NK-92 treated with Interleukin-12 subunit alpha and Interleukin-12 subunit beta, amount 100 ng/mL, for 24 hours (cell line): ENCODE measurements at places on chromosomes 2 and 18.

- no peak for DNase-seq
Observed at GRCh38 chr2:70902067-70902442, 33.6 kb upstream of the ATP6V1B1 start.

DNA sequence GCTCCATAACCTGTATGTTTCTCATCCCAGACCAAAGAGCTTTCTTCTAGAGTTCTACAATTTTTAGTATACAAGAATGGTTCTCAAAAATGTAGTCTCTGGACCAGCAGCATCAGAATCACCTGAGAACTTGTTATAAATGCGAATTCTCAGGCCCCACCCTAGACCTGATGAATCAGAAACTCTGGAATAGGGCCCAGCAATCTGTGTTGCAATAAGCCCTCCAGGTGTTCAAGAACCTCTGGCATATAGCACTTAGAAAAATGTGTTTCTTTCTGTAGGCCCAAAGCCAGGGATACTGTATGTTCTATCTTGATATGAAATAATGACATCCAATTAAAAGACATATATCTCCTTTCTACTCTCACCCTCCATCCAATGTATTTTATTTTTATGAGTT lies 10.4 kb downstream of the PAIP2B start:
- no peak for DNase-seq

DNA sequence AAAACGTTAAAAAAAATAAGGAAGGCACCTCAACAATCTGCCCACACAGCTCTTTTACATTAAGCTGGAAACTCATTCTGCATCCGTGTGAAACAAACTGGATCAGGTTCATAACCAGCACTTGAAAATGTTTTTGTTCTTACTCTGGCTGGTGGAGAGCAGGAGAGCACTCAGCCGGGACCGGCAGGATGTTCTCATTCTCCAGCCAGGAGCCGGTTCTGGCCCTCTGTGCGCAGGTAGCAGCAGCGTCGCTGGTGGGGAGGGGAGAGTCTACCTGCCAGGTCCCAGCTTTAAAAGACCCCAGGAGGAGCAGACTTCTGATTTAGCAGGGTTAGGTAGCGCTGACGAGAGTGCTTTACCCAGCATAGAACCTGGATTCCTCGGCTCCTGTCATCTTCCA lies 834.9 kb upstream of the SALL3 start:
- no peak for DNase-seq

DNA sequence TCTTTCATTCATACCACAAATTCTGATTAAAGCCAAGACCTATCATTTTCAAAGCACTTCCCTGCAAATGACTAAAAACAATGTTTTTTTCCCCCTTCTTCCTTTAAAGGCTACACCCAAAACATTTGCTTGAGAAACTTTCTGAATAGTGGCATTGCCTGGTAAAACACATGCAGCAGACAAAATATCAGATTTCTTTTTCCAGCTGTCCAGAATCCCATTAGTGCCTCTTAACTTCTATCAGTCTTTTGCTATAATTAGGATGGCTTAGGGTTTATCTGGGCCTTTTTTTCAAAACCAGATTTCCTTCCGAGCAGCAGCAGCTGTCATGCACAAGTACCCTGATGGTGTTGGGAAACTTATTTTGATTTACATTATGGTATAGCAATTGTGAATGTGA lies 50.6 kb downstream of the ALPK2 start:
- DNase-seq, result no peak

GRCh38 chr2:240789051-240789453 lies 31.0 kb downstream of the KIF1A start:
- DNase-seq, result no peak

- DNase-seq, result no peak
Observed at GRCh38 chr2:216888887-216889622, 29.2 kb upstream of the TNP1 start.

GRCh38 chr2:20972110-20972509 lies 71.8 kb downstream of the APOB start:
- DNase-seq, result no peak

GRCh38 chr2:73984922-73985307 lies 205 bp downstream of the TET3 start:
- DNase-seq, result peak; percentile 51

DNA sequence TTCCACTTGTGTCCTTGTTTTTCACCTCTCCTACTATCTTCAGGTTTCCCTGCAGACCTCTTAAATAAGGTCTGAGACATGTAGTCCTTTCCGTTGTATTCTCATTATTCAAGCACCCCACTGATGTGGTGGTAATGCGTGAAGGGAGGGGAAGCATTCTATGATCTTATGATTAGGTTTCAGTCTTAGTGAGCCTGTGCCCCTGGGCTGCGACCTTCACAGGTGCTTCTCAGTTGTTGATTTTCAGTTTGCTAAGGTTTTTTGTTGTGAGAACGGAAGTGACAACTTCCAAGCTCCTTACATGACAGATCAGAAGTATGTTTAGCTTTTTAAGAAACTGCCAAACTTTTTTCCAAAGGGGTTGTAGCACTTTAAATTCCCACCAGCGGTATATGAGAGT lies 41.3 kb downstream of the VPS54 start:
- DNase-seq, result no peak

GRCh38 chr2:5121642-5122041 lies 570.5 kb upstream of the SOX11 start:
- DNase-seq, result no peak

DNA sequence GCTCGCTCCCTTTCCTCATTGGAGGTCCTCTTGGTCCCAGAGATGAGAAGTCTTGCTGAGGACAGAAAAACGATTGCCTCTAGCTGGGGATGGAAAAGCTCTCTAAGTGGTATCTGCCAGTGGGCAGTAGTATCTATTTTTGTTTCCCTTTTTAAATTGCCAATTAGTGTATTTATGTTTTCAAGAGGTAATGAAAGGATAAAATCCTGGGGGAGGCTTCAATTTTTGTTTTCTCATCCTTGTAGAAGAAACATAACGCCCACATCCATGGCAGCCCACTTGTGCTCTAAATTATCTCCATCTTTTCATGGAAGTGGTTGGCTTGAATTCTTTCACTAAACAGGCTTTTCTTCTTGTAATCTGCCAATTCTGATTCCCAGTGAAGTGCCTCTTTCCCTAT lies 14.3 kb downstream of the ANKRD29 start:
- DNase-seq, result no peak

DNA sequence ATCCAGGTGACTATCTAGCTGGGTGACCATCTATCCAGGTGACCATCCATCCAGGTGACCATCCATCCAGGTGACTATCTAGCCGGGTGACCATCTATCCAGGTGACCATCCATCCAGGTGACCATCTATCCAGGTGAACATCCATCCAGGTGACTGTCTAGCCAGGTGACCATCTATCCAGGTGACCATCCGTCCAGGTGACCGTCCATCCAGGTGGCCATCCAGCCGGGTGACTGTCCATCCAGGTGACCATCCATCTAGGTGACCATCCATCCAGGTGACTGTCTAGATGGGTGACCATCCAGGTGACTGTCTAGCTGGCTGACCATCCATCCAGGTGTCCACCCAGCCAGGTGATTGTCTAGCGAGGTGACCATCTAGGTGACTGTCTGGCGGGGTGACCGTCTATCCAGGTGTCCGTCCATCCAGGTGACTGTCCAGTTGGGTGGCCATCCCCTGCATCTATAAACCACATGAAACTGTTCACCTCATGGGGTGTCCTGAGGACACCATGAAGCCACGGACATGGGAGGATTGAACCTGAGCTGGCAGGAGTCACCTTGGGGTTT lies 305.3 kb downstream of the NDUFA10 start:
- DNase-seq, result no peak

DNA sequence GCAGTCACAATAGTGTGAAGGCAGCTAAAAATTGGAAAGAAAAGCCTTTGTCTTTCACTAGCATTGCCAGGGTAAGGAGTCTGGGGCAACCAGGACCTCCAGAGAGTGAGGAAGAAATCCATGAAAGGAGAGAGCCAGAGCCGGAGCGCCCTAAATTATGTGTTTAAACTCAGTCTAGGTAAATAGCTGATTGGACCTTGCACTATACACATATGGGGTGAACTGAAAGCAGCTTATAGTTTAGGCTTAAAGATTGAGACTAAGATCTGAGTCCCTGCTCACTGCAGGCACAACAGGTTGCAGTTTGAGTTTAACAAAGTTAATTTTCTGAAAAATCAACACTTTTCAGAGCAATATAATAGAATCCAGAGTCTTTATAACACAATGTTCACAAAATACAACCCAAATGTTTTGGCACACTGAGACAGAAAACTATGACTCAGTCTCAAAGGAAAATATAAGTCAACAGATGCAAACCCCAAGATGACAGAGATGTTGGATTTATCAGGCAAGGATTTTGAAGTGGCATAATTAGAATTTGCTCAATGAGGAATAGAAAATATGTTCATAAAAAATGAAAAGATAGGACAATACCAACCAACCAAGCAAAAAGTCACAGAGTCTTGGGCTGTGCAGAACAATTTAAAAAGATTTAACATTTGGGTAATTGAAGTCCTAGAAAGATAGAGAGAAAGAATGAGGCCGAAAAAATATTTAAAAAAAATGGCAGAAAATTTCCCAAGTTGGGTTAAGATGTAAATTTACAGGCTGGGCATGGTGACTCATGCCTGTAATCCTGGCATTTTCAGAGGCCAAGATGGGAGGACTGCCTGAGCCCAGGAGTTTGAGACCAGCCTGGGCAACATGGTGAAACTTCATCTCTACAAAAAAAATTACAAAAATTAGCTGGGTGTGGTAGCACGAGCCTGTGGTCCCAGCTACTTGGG lies 39.6 kb downstream of the DOK1 start:
- no peak for DNase-seq

GRCh38 chr2:214436470-214436869 lies 25.6 kb downstream of the VWC2L start:
- DNase-seq, result no peak

- DNase-seq, result no peak
Observed at GRCh38 chr2:85413592-85414420, 3.6 kb upstream of the CAPG start.
